Keratinocyte (primary cell): ENCODE measurements at places on chromosomes 13 and 19.

DNA sequence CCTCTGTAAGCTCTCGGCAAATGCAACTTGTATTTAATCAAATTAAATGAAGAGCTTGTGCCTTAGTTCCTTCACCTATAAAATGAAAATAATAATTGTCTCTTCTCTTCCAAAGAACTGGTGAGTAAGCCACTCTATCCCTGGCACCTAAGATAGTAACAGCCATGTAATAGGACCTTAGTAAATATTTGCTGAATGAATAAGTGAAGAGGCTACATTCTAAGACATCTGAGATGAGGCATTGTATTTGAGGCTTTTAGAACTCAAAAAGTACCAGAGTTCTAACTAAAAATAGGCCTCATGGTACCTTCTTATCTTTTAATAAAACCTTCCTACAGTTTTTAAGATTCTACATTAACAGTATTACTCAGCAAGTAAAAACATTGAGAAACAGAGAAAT lies 17.3 kb upstream of the DCLK1 start:
- DNase-seq: no peak

- DNase-seq: no peak
These were observed 71.4 kb downstream of the FREM2 start for GRCh38 chr13:38758277-38758676.

GRCh38 chr13:78383071-78383484 lies 220.3 kb downstream of the POU4F1 start:
- DNase-seq: no peak

DNA sequence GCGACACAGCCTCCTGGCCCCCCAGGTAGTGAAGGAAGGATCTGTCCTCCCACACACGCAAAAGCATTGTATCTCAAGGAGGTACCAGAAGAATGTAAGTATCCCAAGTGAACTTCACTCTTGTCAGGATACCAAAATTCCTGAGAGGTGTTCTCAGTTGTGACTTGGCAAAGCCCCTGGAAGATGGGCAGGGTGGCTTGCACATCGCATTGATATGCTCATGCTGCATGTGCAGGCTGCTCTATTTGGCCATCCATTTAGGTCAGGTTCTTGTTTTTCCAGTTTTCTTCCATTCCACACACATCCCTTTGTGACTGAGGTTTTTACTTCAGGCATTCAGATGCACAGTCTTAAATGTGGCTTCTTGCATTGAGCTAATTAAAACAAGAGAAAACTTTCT lies 382.8 kb downstream of the FOXO1 start:
- peak; percentile 59 for DNase-seq

DNA sequence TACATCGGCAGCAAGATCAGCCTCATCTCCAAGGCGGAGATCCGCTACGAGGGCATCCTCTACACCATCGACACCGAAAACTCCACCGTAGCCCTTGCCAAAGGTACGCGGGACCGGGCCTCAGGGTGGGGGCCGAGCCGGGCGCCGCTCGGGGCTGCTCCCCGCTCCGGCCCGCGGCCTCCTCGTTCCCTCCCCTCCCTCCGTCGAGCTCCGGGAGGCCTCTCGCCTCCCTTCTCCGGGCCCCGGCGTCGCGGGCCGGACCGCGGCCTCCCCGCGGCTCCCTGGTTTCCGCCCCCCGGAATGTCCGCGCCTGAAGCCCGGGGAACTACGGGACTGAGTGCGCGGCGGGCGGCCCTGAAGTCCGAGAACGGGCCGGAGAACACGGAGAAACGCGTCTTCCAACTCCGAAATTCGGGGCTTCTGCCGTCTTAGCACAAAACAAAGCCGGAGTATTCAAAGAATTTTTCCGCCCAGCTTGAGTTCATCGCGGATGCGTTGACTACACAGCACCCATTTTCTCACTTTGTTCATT lies 423 bp downstream of the LSM14A start:
- no peak for DNase-seq

- DNase-seq: no peak
These were observed 19.7 kb downstream of the ZNF536 start for GRCh38 chr19:30391554-30392551.

- DNase-seq: no peak
These were observed 444.8 kb downstream of the LIG4 start for GRCh38 chr13:107770541-107770940.

DNA sequence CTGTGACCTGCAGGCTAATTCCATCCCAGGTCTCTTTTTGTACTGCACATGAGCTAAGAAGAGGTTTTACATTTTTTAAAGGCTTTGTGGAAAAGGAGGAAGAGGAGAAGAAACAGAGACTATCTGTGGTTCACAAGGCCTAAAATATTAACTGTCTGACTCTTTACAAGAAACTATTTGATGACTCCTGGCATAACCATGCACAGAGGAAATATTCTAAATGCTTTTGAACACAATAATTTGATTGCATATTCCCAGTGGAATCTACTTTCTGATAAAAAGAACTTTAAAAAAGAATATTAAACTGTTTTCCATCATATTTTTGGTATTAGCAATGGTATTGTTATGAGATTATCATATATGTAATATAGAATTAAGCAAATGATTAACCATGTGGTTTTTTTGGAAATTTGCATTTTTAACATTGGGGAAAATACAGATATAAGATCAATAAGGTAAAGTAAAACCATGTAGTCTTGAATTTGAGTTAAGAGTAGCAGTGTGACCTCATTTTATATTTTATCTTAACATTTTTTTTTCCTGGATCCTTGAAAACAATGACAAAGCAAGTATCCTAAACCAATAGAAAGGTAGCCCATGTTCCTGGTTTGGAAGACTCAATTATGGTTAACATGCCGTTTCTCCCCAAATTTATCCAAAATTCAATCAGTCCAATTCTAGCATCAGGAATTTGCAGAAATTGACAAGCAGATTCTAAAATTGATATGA lies 251.0 kb downstream of the UQCRFS1 start:
- DNase-seq: no peak

DNA sequence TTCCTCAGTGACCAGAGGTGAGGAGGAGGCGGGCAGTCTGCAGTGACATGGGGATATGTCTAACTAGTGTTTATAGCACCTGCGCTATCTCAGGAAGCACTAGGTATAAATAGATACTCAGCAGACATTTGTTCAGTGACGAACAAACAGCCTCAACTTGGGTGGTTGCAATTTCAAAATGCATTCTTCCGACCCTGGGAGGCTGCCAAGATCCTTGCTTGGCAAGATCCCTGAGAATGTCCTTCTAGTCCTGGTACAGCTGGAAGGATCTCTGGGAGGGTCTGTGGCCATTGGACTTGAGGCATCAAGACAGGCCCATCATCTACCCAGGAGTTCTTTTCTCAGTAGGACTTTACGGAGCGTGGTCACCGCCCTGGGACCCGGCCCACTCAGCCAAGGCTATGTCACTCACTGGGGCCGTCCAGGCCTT lies 299.5 kb downstream of the ZNF536 start:
- DNase-seq: no peak

GRCh38 chr13:113804017-113804702 lies 45.1 kb downstream of the TMEM255B start:
- DNase-seq: no peak

DNA sequence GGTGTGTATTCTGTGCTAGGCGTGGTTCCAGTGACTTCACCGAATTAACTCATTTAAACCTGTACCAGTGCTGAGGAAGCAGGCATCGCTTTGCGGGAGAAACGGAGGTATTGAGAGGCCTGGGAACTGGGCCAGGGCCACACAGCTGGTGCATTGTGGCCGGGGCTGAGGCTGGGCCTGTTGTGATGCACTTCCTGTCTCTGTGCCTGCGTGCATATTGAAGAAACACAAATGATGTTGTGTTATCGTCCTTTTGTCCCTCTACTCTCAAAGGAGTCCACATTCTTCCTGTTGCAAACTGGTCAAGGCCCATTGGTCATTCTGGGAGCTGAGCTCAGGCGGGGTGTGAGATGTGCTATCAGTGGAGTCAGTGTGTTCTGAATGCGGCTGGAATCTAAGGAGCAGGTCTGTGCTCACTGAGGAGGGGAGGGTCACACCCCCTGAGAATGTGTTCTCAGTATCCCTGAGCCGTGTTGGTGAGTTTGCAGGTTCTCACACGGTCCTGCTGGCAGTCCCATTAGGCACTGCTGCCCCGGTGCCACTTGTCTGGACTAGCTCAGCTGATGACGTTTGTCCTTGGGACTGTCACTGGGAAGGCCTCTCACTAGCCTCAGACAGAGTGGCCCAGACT lies 62.1 kb downstream of the ARHGEF7 start:
- DNase-seq: no peak

DNA sequence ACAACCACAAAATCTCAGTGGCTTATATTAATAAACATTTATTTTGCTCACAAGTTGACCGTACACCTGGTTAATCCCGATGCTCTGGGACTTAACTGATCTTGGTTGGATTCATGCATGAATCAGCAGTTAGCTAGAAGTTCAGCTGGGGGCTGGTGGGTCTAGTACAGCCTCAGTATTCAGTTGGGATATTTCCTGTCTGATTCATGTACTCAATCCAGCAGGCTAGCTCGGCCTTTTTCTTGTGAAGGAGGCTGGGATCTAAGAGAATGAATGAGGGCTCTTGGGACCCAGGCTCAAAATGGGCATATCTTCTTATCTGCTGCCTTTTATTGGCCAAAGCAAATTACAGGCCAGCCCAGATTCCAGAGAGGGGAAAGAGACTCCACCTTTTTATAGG lies 178.8 kb downstream of the KCTD12 start:
- no peak for DNase-seq

DNA sequence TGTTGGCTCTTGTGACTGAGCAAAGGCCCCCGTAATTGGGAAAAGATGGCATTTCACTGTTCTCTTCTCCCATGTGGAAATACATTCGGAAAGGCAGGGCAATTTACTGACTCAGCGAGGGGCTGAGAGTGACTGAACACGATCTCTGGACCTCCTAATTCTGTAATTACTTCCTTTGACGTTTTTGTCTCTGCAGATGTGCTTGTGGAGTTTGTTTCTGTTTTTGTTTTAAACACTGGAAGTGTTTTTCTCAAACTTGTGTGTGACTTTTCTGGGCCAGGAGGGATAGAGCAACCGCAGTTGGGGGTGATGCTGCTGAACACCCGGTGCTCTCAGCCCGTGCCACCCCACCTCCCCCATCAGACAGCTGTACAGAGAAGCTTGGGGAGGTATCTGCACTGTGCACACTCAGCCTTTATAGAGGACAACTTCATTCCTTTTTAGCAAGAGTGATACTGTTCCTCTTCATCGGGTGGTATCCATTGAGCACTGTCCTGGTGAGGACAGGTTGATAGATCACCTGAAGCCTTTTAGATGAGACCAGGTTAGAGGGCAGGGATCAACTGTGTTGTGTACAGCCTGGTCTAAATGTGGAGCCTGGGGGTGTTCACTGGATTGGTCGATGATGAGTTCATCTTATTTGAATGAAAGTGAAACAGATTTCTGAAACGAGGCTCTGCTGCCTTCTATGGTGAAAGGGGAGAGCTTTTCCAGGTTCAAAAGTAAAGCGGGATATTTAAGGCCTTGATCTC lies 117.4 kb downstream of the ESD start:
- DNase-seq: no peak
